Stimulated activated CD8-positive, alpha-beta memory T cell treated with anti-CD3 and anti-CD28 coated beads, Interleukin-4, amount 100 ng/mL, for 4 hours (primary cell): ENCODE measurements at places on chromosomes 12 and 14.

DNA sequence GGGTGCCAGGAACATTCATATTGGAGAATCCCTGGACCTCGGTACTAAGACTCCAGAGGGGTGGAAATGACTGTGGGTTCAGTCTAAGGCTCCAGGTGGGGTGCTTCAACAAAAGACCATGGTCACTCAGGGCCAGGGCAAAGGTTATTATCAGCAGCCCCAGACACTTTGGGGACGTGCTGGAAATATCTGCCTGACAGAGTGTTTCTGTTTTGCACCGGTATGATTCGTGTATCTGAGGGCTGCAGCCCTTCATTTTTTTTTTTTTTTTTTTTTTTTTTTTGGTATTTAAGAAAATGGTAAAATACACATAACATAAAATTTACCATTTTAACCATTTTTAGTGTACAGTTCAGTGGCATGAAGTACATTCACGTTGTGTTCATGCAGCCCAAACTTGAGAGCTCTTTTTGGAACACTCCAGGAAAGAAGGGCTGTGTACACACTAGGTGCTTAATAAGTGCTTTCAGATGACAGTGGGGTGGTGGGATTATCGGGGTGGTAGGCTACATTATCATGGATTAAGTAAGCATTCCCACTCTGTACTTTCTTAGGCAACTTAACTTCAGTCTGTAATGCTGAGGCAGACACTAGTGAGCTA is 120.3 kb downstream of the CHST11 start:
- DNase-seq: no peak

DNA sequence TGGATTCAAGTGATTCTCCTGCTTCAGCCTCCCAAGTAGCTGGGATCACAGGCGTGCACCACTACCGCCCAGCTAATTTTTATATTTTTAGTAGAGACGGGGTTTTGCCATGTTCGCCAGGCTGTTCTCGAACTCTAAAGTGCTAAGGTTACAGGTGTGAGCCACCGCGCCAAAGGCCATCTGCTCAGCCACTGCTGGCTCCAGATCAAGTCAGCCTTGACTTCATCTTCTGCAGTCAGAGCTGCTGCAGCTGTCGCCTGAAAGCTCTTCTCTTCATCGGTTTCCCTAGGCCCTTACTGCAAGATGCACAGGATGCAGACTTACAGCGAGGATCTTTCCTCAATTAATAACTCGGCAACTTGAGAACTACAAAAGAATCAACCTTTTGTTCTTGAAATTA is 66.8 kb downstream of the CLIP1 start:
- DNase-seq: no peak

- DNase-seq: no peak
Measured at GRCh38 chr12:79932357-79932756, 2.5 kb downstream of the PPP1R12A start.

GRCh38 chr14:51859131-51859530 is 1.3 kb upstream of the GNG2 start:
- DNase-seq: no peak

GRCh38 chr12:31570880-31571279 is 20.1 kb downstream of the DENND5B start:
- no peak for DNase-seq

DNA sequence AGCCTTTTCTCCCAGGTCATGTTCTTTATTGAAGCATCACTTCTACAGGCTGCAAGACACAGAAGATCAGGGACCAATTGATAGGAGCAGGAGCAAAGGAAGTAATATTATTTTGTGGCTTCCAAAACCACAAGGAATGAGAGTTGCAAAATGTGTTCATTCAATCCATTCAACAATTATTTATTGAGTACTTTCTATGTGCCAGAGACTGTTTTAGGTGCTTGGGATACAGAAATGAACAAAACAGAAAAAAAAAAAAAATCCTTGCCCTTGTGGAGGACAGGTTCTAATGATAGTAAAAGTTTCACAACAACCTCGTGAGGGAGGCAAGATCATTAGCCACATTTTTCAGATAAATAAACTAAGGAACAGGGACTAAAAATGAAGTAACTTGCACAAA is 20.1 kb upstream of the DACT1 start:
- no peak for DNase-seq

DNA sequence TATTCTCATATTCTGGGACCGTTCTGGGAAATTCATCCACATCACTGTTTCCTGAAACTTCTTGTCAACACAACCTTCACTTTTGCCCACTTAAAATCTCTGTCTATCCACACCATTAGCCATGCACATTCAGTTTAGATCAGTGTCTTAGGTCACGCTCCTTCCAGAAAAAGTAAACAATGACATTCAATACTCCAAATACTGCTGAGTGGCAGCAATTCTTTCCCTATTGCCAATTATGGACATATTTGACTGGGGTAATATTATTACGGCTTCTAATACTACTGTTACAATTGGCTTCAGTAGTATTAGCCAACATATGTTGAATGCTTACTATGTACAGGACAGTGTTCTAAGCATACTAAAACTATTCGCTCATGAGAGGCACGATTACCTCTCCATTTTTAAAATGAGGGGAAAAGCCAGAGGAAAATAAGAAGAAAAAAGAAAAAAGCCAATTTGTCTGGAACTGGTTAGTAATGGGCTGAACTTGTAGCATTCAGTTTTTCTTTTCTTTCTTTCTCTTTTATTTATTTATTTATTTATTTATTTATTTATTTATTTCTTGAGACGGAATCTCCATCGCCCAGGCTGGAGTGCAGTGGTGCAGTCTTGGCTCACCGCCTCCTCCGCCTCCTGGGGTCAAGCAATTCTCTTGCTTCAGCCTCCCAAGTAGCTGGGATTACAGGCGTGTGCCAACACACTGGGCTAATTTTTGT is 23.4 kb downstream of the LTBR start:
- DNase-seq: no peak

GRCh38 chr12:119008691-119009221 is 27.4 kb downstream of the SRRM4 start:
- no peak for DNase-seq

- DNase-seq: no peak
Measured at GRCh38 chr12:43858991-43859390, 23.1 kb downstream of the TMEM117 start.

DNA sequence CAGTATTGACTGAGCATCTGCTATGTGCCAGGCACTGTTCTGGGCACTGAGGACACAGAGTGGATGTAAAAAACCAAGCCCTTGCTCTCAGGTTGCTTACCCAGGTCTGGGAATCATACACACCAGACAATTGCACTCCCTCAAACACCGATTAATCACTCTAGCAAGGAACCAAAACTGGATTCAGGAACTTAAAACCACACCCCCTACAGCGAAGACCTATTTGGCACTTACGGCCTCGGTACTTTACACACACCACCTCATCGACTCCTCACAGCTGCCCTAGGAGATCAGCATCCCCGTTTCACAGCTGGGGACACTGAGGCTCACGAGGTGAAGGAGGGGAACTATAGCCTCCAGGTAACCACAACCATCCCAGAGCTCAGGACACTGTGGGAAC is 1.6 kb downstream of the GLTP start:
- DNase-seq: no peak

- no peak for DNase-seq
Measured at GRCh38 chr14:36935976-36936678, 236.3 kb downstream of the SLC25A21 start.

- DNase-seq: no peak
Measured at GRCh38 chr14:74438351-74438915, 12.4 kb upstream of the SYNDIG1L start.

DNA sequence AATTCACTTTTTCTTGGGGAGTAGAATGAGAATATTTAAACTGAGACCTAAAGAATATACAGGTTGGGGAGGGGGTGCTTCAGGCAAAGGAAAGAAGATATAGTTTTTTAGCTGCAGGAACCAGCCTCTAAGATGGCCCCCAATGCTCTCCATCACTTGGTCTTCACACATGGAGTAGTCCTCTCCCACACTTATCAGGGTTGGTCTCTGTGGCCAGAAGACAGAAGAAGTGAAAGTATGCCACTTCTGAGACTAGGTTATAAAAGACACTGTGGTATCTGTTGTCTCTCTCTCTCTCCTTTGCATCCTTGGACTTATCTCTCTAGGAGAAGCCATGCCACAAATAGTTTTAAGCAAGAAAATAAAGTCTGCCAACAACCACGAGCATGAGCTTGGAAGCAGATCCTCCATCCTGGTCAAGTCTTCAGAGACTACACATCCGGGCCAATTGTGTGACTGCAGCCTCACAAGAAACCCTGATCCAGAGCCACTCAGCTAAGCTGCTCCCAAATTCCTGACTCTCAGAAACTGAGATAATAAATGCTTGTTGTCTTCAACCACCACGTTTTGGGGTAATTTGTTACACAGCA is 18.0 kb downstream of the PUS7L start:
- DNase-seq: no peak

DNA sequence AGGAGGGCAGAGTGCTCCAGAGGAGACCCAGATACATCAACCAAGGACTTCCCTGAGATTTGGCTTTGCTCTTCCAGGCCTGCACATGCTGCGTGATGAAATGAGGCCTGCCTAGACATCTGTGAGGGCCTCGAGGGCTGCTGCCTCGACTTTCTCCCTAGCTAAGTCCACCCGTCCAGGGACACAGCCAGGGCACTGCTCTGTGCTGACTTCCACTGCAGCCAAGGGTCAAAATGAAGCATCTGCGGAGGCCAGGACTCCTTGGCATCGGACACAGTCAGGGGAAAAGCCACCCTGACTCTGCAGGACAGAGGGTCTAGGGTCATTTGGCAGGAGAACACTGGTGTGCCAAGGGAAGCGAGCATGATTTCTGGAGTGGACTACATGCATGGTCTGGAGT is 10.7 kb downstream of the SLC25A47 start:
- no peak for DNase-seq

DNA sequence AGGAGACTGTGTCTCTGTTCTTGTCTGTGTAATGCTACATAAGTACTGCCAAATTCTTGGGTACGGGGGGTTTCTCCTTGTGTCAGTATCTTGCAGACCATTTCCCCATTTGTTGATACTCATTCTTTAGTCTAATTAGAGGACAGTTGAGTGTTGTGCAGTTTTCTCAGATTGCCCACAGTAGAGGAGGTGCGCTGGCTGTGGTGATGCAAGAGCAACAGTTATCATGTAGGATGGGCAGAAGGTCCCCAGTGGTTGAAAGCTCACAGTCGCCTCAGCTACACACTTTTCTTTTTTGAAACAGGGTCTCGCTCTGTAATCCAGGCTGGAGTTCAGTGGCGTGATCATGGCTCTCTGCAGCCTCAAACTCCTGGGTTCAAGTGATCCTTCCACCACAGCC is 37.8 kb upstream of the ATP2A2 start:
- no peak for DNase-seq

- no peak for DNase-seq
Measured at GRCh38 chr12:33977887-33978286, 44.4 kb upstream of the ALG10 start.

DNA sequence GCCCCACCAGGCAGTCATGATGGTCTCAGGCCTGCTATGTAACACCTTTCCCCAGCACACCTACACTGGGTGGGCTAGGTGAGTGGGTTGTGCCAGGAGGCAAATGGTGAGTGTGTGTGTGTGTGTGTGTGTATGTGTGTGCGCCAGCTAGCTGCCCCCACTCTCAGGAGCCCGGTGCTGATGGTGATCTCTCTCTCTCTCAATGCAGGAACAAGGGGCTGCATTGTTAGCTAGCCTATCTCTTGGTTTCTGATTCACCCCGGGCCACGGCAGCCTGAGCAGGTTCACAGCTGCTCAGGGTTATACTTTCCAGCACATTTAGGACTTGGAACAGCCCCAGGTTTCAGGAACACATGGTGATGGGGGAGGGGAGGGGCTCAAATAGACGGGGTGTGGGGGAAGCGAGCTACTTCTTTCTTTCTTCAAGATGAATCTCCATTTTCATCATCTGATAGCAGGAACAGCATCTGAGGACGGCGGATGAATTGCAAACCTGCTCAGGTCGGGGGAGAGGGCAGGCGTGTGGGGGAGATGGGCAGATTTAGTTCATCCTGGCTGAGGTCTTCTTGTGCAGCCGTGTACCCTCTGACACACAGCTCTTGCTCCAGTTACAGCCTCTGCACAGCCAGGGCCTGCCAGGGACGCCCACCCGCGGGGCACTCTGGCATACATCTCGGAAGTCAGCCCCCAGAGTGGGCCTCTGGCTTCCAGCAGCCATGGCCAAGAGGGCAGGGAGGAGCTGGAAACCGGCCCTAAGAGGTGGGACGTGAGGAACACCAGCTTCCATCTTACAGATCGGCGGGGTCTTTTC is 137.6 kb downstream of the ZFP36L1 start:
- DNase-seq: no peak

- DNase-seq: no peak
Measured at GRCh38 chr12:28057856-28058615, 85.5 kb upstream of the PTHLH start.

DNA sequence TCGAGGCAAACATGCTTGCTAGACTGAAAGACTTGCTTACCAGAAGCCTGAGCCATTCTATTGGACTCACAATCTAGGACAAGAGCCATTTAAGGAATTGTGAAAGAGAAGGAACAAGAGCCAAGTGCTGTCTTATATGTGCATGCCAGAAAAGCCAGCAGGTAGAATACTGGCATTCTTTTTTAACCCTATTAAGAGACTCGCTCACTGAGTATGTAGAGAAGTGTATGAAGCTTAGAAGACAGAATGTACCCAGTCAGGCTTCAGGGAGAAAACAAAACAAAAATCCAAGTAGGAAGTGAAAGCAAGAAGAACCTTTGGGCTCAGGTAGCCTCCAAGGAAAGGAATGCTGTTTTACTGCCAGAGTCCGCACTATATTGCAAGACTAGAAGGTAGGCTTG is 65.9 kb downstream of the DCAF5 start:
- DNase-seq: no peak

- DNase-seq: no peak
Measured at GRCh38 chr12:15045451-15045850, 72.6 kb downstream of the PDE6H start.

DNA sequence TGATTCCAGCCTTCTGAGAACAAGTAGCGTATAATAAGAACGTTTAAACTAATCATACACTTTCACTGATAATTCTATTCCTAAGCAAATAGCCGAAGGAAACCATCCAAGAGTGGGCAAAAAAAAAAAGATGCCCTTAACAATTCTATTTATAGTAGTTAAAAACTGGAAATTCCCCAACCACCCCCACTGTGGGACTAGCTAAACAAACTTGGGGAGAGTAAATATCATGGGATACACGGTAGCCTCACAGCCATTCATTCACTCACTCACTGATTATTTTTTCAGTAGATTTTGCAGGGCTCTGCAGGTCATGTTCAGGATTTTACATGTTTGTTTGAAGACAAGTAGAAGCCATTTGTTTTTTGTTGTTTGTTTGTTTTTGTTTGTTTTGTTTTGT is 197.0 kb downstream of the ETV6 start:
- no peak for DNase-seq

- DNase-seq: no peak
Measured at GRCh38 chr14:96586056-96586455, 83.9 kb downstream of the PAPOLA start.

DNA sequence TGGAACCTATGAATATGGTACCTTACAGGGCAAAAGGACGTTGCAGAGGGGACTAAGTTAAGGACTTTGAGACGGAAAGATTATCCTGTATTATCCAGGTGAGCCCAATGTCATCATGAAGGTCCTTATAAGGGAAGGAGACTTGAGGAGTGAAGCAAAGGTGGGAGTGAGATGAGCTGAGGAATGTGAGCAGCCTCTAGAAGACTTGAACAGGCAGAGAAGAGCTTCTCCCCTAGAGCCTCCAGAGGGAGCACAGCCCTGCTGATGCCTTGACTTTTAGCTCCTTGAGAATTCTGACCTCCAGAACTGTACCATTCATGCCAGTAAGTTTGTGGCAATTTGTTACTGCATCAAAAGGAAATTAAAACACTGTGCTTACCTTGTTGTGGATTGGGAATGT is 41.8 kb upstream of the DCD start:
- no peak for DNase-seq

GRCh38 chr12:75378354-75378753 is 12.5 kb upstream of the GLIPR1L2 start:
- no peak for DNase-seq
